ENCODE measurements at places on chromosomes 6 and 20. TPM values are rescaled to one million over a fixed set of nuclear protein-coding genes. Genes with fewer than 3 reads are reported as not detected.

Gene PTCRA
- total RNA-seq, result not detected

Gene SIRPA
- total RNA-seq, result 6.0 TPM

Gene HRH3
- not detected for total RNA-seq

Gene LY6G6C
- not detected for total RNA-seq

Gene TINAG
- not detected for total RNA-seq

Gene KIF13A
- 42.8 TPM for total RNA-seq

Gene BTNL2
- 0.12 TPM for total RNA-seq

Gene FKBP5
- 4.7 TPM for total RNA-seq

Gene RPS18
- total RNA-seq, result 12,642 TPM

Gene RNF144B
- total RNA-seq, result 0.68 TPM

Gene C6orf118
- total RNA-seq, result not detected

Gene TFAP2C
- 1.8 TPM for total RNA-seq

Gene FAM83D
- total RNA-seq, result 5.6 TPM

Gene HECA
- 11.3 TPM for total RNA-seq

Gene LY6G6D
- total RNA-seq, result not detected

Gene BIRC7
- not detected for total RNA-seq

Gene SLC22A7
- not detected for total RNA-seq

Gene BCAS1
- total RNA-seq, result not detected

Gene THBS2
- 3,001 TPM for total RNA-seq

Gene ADGRF5
- 0.23 TPM for total RNA-seq

Gene THBD
- 27.5 TPM for total RNA-seq

Gene FRK
- total RNA-seq, result 0.47 TPM

Data from smooth muscle cell of the coronary artery (primary cell).